Cerebellar nuclear complex (tissue), 1 donor: ENCODE measurements at places on chromosomes 1 and 21.

- DNase-seq = no peak
Observed at GRCh38 chr1:172083191-172083590, 241.9 kb downstream of the DNM3 start.

GRCh38 chr1:13770743-13771142 lies 70.8 kb downstream of the PRDM2 start:
- DNase-seq = no peak

- no peak for DNase-seq
Observed at GRCh38 chr21:26001356-26001755, 169.2 kb downstream of the APP start.

DNA sequence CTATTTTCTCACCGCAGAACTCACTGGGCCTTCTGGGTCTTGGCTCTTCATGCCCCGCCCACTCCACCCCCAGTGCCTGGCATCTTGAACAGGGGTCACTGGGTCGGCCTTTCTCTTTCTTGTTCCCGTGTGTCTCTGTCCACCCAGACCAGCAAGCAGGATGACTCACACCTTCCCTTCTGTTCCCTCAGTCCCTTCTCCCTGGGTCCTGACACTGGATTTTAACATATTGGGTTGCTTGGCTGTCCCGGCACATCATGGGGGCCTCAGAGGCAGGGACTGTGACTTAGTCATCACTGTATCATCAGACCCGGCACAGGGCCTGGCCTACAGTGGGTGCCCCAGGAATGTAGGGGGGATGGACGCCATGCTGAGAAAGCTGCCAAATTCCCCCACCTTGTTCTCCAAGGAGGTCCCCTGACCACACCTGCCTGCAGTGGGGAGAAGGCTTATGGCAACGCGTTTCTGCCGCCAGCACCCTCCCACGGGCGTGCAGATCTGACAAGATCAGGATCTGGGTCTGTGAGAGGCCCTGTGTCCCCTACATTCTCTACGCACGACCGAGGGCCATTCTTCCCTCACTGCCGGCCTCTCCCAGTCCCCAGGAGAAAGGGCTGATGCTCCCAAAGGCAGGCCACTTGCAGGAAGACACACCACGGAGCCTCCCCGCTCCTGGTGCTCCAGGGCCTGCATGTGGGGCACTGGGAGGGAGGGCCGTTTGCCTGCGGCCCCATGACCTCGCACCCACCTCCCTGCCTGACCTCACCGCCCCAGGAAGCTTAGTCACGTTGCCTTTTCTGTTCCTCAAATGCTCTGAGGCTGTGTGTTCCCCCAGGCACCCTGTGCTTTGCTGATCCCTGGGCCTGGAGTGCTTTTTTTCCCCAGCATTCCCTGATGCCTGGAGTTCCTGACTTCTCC lies 157.2 kb upstream of the TMEM51 start:
- DNase-seq = no peak

GRCh38 chr1:52756020-52756419 lies 29.8 kb downstream of the ZYG11B start:
- no peak for DNase-seq

- no peak for DNase-seq
Observed at GRCh38 chr1:169681140-169681539, 30.3 kb downstream of the SELL start.

- no peak for DNase-seq
Observed at GRCh38 chr1:171310661-171311087, 3.3 kb upstream of the FMO4 start.

GRCh38 chr1:53043271-53043670 lies 18.7 kb upstream of the PODN start:
- DNase-seq = no peak

GRCh38 chr1:227318853-227319607 lies 738 bp upstream of the CDC42BPA start:
- peak; percentile 50 for DNase-seq
